ENCODE measurements at places on chromosomes 12 and 14.

- no peak for DNase-seq
Observed at GRCh38 chr12:1972856-1973317, 31.4 kb downstream of the DCP1B start.

DNA sequence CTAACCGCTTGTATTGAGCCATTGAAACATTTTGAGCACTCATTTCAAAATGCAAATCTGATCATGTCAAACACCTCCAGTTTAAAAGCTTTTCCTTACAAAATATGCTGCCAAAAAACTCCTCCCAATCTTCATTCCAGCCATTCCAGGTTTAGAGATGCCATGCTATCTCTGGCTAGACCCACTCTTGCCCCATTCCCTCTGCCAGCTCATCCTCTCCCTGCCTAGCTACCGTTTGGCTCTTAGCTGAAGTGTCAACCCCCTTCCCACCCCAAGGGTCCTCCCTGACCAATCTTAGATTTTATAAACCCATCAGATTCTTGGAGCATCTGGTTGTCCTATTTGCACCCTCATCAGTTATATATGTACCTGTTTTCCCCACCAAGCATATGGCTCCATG lies 75.0 kb downstream of the SCAF11 start:
- no peak for DNase-seq

GRCh38 chr14:49687942-49688700 lies at the start of gene POLE2:
POLE2 (minus strand) TSS chr14:49688214; CDS start chr14:49688203, 11 bp downstream.
- DNase-seq: peak; percentile 69

DNA sequence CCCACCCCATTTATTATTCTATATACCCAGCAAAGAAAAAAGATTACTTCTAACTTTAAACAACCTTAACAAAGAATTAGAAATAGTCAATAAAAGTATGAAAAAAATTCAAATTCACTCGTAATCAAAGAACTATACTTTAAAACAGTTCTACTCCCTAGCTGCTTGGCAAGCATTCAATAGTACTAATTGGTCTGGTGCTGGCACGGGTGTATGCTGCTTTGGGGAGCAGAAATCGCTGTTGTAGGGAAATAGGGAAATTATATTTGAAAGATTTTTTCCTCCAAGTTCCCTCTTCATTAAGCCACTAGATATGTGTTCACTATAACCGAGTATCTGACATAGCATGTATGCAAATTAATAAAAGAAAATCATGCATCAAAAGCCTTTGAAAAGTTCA lies 65.7 kb downstream of the DICER1 start:
- no peak for DNase-seq

DNA sequence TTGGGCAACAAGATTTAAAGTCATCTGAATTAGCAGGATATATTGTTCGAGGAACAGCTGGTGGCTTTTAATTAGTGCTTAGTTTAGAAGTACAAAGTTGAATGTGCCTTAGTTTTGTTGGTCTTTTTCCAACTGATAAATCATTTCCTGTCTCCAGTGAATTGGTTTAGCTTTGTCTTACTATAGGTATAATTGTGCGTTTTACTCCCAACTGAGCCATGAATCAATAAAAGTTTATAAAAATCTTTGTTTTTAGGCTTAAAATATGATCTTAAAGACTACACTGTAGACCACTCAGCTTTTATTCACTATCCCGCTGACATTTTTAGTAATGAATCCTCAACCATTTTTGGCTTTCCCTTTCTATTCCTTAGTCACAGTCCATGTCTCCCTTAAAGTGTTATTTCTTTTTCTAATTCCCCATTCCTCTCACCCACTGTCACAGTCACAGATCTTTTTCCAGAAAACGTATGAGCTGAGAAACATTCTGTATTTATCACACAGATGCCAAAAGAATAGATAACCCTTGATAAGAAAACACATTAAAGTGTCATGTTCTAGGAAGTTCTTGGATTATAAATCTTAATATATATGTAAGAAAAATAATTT lies 34.0 kb upstream of the ALG10 start:
- no peak for DNase-seq

All from SW480 (cell line).